ENCODE measurements at places on chromosomes 13 and 19.

DNA sequence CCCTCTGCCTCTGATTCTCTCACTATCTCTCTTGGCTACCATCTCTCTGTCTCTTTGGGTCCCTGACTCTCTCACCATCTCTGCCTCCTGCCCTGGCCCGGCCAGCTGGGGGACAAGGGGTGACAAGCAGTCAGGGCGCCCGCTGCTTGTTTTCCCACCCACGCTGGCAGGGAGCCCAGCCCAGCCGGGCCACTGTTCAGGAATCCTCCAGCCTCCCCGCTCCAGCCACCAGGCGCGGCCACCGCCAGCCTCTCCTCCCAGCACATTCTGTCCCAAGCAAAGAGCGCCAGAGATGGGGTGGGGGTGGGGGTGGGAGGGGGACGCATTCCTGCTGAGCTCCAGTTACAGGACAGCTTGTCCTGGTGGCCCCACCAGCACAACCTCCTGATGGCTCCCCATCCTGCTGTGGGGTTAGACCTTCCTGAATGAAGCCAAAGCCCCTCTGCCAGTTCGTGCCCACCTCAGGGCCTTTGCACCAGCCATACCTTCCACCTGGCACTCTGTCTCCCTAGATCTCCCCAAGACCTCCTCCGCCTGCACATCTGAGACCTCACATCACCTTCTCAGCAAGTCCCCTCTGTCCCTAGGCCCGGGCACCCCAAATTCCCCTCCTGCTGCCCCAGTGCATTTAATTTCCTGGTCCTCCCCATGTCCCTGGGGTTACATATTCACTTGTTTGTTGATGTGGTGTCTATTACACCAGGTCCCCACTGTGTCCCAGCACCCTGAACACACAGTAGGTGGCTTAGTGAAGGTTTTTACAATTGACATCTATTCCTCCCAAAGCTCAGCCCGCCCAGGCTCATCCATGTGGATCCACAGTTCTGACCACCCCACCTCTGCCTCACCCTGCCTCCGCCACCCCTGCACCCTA lies 12.5 kb downstream of the ARRDC2 start:
- DNase-seq, result no peak

DNA sequence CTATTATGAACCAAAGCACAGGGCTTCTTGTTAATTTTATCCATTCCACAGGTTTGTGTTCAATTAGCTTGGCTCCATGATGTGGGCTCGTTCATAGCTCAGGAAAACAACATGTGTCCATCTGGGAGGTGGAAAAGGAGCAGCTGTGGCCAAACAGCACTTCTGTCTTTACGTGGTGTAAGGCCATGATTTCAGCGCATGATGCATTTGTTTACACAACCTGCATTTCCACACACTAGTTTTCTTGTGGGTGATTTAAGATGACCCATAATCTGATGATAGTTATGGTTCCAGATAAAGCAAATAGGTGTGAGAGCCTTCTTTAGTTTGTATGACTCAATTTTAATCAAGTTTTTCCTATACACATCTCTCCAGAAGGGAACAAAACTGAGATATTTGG lies 101.7 kb downstream of the TNFRSF19 start:
- DNase-seq, result no peak

DNA sequence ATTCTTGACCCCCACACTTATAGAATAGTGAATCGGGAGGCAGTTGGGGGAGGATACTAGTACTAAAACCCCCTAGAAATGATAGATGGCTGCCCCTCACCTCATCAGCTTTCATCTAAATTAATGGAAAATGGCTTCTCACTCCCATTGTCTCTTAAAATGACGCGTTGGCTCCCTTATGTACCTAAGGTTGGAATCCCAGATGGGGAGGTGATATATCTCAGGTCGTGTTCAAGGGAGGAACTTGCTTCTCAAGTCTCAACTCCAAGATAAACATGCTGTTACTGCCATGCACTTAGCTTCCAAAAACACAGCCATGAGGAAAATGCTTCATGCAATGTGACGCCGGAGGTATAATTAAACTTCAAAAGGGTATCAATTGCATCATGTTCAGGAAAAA lies 18.8 kb upstream of the UBE2L5 start:
- DNase-seq, result no peak

- DNase-seq, result peak; percentile 79
These were observed 1.2 kb downstream of the ZFP36 start for GRCh38 chr19:39407660-39408391.

GRCh38 chr13:45873491-45874325 lies 22.2 kb upstream of the SIAH3 start:
- no peak for DNase-seq

- DNase-seq, result no peak
These were observed 13.6 kb downstream of the EMP3 start for GRCh38 chr19:48338802-48339503.

GRCh38 chr19:39212375-39212742 lies 8.3 kb upstream of the SYCN start:
- DNase-seq, result peak; percentile 52

DNA sequence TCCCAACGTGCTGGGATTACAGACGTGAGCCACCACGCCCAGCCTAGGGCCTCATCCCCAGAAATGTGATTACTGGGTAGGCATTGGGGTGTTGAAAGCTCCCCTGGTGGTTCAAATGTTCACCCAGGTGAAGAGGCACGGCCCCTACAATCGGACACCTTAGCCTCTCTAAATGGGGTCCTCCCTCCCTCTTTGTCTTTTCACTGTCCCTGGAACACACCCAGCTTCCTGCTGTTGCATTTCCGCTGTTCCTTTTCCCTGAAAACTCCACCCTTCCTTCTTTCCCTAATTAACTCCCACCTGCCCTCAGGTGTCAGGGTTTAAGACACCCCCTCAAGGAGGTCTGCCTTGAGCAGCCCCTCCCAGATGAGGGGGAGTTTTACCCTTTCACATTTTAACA lies 3.6 kb upstream of the PRODH2 start:
- no peak for DNase-seq

GRCh38 chr13:45863709-45864590 lies 12.4 kb upstream of the SIAH3 start:
- DNase-seq, result no peak

GRCh38 chr13:19587635-19588300 lies 26.4 kb upstream of the TPTE2 start:
- DNase-seq, result peak; percentile 21

DNA sequence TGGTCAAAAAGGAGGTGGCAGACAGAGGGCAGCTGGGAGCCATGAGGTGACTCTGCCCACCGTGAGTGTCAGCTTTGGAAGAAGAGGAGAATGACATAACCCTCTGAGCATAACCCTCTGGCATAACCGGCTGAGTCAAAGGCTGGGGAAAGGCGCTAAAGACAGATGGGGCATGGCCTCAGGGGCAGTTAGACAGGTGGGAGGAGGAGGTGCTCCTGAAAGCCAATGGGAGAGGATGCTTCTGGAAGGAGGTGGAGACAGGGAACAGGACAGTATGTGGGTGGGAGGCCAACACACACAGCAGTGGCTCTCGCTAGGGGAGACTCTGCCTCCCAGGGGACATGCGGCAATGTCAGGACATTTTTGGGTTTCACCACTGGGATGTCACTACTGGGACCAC lies 17.1 kb downstream of the ELAVL1 start:
- DNase-seq, result no peak

DNA sequence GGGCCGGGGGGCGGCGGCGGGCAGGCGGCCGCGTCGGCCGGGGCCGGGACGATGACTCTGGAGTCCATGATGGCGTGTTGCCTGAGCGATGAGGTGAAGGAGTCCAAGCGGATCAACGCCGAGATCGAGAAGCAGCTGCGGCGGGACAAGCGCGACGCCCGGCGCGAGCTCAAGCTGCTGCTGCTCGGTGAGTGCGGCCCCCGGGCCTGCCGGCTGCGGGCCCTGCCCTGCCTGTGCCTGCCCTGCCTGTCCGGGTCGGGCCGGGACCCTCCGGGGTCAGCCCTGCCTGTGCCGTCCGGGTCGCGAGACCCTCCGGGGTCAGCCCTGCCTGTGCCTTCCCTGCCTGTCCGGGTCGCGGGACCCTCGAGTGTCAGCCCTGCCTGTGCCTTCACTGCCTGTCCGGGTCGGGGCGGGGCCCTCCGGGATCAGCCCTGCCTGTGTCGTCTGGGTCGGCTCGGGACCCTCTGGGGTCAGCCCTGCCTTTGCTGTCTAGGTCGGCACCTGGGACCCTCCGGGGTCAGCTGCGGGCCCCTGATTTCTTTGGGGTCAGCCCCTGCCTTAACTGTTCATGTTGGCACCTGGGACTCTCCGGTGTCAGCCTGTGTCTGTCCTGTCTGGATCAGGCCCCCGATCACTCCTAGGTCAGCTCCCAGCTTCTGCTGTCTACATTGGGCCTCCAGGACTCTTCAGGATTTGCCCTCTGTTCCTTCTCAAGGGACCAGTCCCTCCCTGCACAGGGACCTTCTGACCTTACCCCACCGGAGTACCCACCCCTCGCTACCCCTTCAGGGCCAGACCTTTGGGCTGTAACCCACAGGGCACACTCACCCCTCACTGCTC lies 659 bp downstream of the GNA11 start:
- DNase-seq, result peak; percentile 29

- DNase-seq, result no peak
These were observed 59.2 kb downstream of the SIPA1L3 start for GRCh38 chr19:37966211-37966661.

- DNase-seq, result no peak
These were observed 22.0 kb upstream of the POU4F1 start for GRCh38 chr13:78625384-78625783.

DNA sequence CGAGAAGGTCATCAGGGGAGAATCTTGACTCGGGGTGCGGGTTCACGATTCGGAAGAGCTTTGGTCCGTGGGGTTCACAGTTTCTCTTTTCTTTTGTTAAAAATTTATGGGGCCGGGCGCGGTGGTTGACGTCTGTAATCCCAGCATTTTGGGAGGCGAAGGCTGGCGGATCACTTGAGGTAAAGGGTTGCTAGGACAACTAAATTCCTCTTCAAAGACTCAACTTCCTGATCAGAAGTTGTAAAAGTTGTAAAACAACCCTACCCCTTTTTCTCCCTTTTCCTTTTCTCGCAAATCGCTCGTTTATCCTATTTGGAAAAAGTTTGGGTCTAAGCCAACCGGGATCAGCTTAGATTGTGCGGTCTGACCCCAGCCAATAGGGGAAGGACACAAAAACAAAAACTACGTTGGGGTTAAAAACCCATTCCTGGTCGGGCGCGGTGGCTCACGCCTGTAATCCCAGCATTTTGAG lies 673 bp downstream of the ZNF486 start:
- DNase-seq, result no peak

- no peak for DNase-seq
These were observed 1.5 kb downstream of the CKM start for GRCh38 chr19:45320997-45321775.

- DNase-seq, result no peak
These were observed 67.0 kb downstream of the USP12 start for GRCh38 chr13:27104606-27105005.

GRCh38 chr13:44904967-44905366 lies 84.3 kb downstream of the NUFIP1 start:
- no peak for DNase-seq

GRCh38 chr19:40674291-40674690 lies 16.2 kb downstream of the NUMBL start:
- DNase-seq, result no peak

GRCh38 chr13:99442273-99442895 lies 58.9 kb upstream of the TM9SF2 start:
- peak; percentile 55 for DNase-seq

DNA sequence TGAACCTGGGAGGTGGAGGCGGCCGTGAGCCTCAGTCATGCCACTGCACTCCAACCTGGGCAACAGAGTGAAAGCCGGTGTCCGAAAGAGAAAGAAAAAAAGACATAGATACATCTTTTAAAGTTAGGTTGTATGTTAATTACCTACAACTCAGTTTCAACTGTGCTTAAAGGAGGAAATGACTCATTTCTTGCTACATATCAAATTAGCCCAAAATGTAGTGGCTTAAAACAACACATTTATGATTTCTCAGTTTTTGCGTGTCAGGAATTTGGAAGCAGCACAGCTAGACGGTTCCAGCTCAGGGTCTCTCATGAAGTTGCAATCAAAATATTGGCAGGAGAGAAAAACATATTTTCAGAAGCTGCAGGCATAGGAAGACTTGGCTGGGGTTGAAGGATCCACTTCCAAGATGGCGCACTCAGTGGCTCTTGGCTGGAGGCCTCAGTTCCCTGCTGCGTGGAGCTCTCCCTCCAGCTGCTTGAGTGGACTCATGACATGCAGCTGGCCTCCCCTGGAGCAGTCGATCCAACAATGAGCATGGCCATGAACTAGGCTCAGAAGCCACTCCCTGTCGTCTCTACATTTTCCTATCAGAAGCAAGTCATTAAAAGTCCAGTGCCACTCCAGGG lies 7.1 kb downstream of the LDLR start:
- DNase-seq, result no peak

DNA sequence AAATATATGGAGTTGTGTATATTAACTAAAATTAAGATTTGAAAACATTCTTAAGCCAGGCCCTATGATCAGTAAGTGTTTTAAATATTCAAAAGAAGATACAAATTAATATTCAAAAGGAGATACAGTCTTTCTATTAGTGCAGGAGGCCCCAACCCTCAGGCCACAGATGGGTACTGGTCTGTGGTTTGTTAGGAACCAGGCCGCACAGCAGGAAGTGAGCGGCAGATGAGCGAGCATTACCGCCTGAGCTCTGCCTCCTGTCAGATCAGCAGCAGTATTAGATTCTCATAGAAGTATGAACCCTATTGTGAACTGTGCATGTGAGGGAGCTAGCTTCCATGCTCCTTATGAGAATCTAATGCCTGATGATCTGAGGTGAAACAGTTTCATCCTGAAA lies 232.9 kb downstream of the FOXO1 start:
- DNase-seq, result peak; percentile 46

DNA sequence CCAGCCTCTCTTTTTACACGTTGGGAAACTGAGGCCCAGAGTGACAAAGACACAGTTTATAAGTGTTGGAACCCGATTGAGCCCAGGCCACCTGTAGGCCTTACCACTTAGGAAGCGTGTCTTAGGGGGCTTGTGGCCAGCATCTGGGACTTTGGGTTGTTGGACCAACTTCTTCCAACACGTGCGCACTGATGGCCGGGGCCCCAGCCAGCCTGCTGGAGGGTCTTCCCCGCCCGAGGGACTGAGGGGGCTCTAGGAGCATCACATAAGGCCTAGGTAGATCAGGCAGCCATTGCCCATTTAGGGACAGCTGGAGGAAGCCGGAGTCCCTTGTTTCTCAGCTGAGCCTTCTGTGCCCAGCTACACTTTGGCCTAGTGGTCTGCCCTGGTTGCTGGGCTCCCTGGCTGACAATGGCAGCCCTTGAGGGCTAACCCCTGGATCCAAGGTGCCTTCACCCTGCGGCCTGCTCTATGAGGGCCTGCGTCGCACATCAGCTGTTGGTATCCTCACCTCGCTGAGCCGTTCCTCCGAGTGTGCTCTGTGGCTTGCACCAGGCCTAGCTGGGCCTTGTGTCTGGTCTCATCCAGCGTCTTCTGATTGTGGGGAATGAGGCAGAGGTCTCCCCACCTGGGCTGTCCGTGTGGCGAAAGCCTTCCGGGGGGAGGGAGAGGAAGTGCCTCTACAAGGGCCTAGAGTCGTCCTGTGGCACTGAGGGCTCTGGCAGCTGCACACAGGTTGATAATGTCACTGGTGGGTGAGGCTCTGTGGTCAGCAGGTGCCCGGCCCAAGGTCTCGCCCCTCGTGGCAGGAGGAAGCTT lies 1.2 kb downstream of the RAB11B start:
- DNase-seq, result no peak
